Spinal cord (tissue), 10 donors: ENCODE measurements at places on chromosomes 1 and 21. TPM values are rescaled to one million over a fixed set of nuclear protein-coding genes. Genes with fewer than 3 reads are reported as not detected.

The NR1I3 gene
- 4.2 TPM for polyA plus RNA-seq

The PRR9 gene
- polyA plus RNA-seq, result not detected

The CD101 gene
- polyA plus RNA-seq, result 6.5 TPM

The CA6 gene
- 0.30 TPM for polyA plus RNA-seq

The PMVK gene
- 43.2 TPM for polyA plus RNA-seq

The CATSPERE gene
- polyA plus RNA-seq, result 1.2 TPM

The GFI1 gene
- 0.16 TPM for polyA plus RNA-seq

The UBASH3A gene
- polyA plus RNA-seq, result not detected

The LCE1F gene
- not detected for polyA plus RNA-seq

The PLA2G2D gene
- 0.18 TPM for polyA plus RNA-seq

The TRIM67 gene
- 37.2 TPM for polyA plus RNA-seq

The LRRC8D gene
- 44.2 TPM for polyA plus RNA-seq

The NEGR1 gene
- polyA plus RNA-seq, result 70.2 TPM

The OR2L3 gene
- 0.24 TPM for polyA plus RNA-seq

The RIPK4 gene
- 0.11 TPM for polyA plus RNA-seq

The SPATA17 gene
- polyA plus RNA-seq, result 8.4 TPM

The TMEM50B gene
- 61.4 TPM for polyA plus RNA-seq

The H3-3A gene
- polyA plus RNA-seq, result 779 TPM

The PPM1J gene
- 6.1 TPM for polyA plus RNA-seq

The TRPM2 gene
- 21.4 TPM for polyA plus RNA-seq

The IRF6 gene
- 1.2 TPM for polyA plus RNA-seq

The CFHR5 gene
- polyA plus RNA-seq, result 1.1 TPM

The SYCP1 gene
- not detected for polyA plus RNA-seq

The TTC13 gene
- 34.0 TPM for polyA plus RNA-seq

The PACC1 gene
- polyA plus RNA-seq, result 67.3 TPM

The RAB7B gene
- 7.5 TPM for polyA plus RNA-seq

The CNR2 gene
- polyA plus RNA-seq, result 0.05 TPM

The TMEM54 gene
- 31.3 TPM for polyA plus RNA-seq

The HES3 gene
- 1.8 TPM for polyA plus RNA-seq

The TNFRSF14 gene
- polyA plus RNA-seq, result 16.3 TPM

The PLA2G2A gene
- polyA plus RNA-seq, result 0.20 TPM

The LCE1A gene
- not detected for polyA plus RNA-seq

The SNX7 gene
- 19.3 TPM for polyA plus RNA-seq

The OR2T35 gene
- not detected for polyA plus RNA-seq

The AQP10 gene
- not detected for polyA plus RNA-seq

The VWA5B1 gene
- 4.5 TPM for polyA plus RNA-seq
